AG10803 (cell line): ENCODE measurements at places on chromosomes 12 and 14.

GRCh38 chr14:90758959-90759358 lies 57.3 kb downstream of the TTC7B start:
- DNase-seq = peak; percentile 76

GRCh38 chr12:61750604-61751003 lies 509.6 kb upstream of the USP15 start:
- peak; percentile 58 for DNase-seq

DNA sequence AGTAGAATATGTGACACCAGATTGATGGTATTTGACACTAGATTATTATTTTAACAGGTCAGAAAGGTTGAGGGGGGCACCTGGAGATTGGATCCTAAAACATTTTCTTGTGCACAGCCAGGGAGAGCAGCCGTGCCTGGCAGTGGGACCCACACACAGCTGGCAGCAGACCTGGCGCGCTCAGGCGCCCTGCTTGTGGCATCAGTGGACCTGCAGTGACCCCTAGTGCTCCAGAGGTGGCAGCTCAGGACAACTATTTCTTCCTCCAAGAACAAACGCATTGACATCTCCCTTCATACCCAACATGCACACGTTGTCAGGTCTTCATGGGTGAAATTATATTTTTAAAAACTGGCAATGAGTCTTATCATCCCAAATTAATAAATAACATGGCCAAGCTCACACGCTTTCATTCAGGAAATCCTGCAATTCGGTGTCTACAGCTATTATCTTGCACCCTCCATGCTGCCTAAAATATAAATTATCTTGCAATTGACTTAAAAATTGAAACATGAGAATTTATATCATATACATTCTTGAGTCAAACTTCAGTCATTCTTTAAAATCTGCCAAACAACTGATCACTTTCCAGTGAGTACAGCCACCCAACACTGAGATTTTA lies 7.7 kb upstream of the TMEM132D start:
- peak; percentile 21 for DNase-seq

DNA sequence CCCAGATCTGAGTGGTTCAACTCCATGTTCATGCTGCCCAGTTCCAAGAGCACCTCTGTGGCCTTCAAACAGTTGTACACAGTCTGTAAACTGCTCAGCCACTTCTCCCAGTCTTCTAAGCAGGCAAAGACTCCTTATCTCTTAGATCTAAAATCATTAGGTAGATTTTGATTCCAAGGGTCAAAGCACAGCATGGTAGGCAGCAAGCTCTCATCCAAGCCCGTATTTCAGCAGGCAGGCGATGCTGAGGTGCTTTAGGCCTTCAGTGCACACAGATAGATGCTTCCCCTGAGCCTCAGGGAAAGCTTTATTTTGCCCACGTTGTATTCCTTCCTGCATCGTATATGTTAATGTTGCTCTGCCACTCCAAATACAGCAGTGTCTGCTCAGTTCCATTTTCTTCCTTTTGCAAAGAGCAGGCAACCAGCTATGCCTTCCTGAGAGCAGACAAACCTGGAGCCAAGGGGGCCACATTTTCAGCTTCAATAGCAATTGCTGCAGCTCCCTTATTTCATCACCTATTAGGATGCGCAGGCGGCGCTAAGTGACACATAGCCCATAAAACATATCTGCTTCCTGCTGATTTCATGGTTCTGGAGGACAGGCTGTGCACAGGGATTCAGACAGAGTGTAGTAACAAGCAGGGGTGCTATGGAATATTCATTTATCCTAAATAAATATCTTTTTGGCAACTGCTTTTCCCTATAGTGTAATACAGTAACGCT lies 67.5 kb downstream of the ETV6 start:
- peak; percentile 56 for DNase-seq

GRCh38 chr14:52073251-52073650 lies 4.4 kb upstream of the NID2 start:
- DNase-seq = peak; percentile 34

- DNase-seq = no peak
These were observed 912.9 kb downstream of the DIO2 start for GRCh38 chr14:79298373-79298772.

GRCh38 chr14:102178806-102179205 lies 39.1 kb downstream of the WDR20 start:
- DNase-seq = no peak

DNA sequence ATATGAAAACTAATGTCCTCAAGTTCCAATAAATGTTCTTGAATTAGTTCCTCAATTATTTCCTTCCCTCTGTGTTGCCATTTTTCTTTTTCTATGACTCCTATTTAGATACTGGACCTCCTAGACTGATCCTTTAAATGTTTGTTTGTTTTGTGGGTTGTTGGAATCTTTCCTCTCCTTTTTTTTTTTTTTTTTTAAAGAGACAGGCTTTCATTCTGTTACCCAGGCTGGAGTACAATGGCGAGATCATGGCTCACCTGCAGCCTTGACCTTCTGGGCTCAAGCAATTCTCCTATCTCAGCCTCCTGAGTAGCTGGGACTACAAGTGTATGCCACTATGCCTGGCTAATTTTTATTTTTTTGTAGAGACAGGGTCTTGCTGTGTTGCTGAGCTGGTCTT lies 9.6 kb downstream of the PRKAG1 start:
- DNase-seq = no peak

GRCh38 chr14:46661728-46662127 lies 10.1 kb upstream of the RPL10L start:
- no peak for DNase-seq

DNA sequence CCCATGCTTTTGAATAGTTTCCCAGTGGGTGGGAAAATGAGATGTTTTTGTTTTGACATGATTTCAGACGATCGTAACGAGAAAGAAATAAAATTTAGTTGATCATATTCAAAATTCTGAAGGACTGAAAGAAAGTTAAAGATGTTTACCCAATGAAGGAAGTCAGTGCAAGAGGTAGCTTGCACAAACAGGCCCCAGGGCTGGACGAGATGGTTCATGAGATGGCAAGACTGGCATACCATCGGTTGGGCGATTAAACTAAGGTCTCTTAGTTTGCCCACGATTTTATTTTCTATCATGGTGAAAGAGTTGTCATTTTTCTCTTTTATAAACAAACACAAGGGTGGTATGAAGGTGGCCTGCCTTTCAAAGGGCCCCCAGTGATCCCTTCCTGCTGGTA lies 124.5 kb upstream of the TBX5 start:
- no peak for DNase-seq
